ENCODE measurements at places on chromosomes 6 and 20. TPM values are rescaled to one million over a fixed set of nuclear protein-coding genes. Genes with fewer than 3 reads are reported as not detected.
A peak's percentile ranks its signal among the peaks of the same experiment; 100 is the strongest.

The CRISP3 gene
- total RNA-seq = under 0.01 TPM

The ALDH8A1 gene
- total RNA-seq = 3.3 TPM

The ZBTB46 gene
- total RNA-seq = 22.4 TPM

The MEP1A gene
- total RNA-seq = not detected

The WFDC8 gene
- total RNA-seq = not detected

The DDO gene
- total RNA-seq = 0.41 TPM

The CENPQ gene
- 4.5 TPM for total RNA-seq

The POFUT1 gene
- total RNA-seq = 14.7 TPM

The TINAG gene
- total RNA-seq = 0.41 TPM

The XPO5 gene
- total RNA-seq = 55.0 TPM

The RIPPLY2 gene
- total RNA-seq = 21.6 TPM

The CNKSR3 gene
- 4.1 TPM for total RNA-seq

The BNIP5 gene
- under 0.01 TPM for total RNA-seq

The ZKSCAN4 gene
- 9.4 TPM for total RNA-seq

DNA sequence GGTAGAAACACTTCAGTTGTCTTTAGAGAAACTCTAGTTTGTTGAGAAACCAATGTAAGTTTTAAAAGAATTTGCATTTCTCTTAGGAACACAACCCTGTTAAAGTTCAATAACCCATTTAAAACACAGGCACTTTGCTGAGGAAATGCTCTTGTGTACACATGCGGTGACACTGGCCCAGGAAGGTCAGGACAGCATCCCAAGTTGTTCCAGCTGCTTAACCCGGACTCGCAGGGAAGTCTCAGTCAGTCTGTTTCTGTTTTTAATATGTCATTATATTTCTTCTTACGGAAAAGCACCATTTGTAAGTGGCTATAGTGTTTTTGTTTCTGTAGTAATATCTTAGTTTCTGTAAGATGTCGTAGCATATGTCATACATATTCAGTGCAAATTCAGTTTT, 36.9 kb downstream of the RIN2 start:
- no peak for DNase-seq

DNA sequence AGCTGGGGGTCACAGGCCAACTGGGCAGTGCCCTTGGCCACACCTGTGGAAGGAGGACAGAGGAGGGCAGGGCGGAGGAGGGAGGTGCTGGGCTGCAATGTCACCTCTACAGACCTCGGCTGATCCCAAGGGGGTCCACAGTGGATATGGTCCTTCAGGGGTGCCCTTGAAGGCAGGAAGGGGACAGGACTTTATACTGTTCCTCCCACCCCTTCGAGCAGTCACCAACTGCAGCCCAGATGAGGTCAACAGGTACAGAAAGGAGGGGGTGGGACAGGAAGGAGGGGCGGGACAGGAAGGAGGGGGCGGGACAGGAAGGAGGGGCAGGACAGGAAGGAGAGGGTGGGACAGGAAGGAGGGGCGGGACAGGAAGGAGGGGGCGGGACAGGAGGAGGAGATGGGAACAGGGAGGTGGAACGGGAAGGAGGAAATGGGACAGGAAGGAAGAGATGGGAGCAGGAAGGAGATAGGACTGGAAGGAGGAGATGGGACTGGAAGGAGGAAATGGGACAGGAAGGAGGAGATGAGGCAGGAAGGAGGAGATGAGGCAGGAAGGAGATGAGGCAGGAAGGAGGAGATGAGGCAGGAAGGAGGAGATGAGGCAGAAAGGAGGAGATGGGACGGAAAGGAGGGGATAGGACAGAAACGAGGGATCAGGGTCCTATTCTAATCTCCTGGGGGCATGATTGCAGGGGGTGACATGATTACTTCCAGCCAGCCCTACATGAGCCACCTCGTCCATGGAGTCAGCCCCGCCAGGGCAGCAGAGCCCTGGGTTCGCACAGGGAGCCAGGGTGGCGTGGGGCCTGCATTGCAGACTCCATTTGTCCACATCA, 19.4 kb upstream of the MRGBP start:
- no peak for DNase-seq

GRCh38 chr20:36173451-36173933, 19.0 kb downstream of the EPB41L1 start:
- DNase-seq = peak; percentile 64

DNA sequence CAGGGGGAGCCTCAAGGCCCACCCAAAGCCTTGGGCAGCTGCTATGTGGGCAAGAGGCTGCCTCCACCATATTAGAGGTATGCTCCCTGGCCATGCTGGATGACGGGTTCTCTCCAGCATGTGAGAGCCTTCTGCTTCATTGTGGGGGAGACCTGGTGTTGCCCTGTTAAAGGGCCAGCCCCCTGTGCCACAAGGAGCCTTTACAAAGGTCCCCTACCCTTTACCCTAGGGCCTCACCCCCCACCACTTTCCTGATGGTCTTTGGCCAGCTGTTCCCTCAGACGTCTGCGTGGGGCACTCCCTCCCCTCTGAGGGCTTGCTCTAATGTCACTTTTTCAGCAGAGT, 5.2 kb downstream of the ADIG start:
- DNase-seq = no peak

DNA sequence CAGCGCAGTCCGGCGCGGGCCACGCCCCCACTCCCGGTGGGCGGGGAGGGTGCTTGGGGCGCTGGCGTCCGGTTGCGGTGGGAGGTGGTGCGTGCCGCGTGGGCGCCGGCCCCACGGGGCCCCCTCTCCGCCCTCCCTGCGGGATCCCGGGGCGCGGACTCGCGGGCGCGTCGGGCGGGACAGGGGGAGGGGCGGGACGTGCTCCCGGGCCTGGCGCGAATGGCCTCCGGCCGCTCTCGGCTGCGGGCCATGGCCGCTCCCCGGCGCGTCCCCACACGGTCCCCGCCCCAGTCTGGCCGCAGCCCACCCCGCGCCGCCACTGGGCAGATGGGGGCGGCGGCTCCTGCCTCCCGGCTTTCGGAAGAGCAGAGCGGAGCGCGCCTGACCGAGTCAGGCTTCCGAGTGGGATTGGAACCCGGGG, 771 bp upstream of the PPP1R3G start:
- peak; percentile 54 for DNase-seq

DNA sequence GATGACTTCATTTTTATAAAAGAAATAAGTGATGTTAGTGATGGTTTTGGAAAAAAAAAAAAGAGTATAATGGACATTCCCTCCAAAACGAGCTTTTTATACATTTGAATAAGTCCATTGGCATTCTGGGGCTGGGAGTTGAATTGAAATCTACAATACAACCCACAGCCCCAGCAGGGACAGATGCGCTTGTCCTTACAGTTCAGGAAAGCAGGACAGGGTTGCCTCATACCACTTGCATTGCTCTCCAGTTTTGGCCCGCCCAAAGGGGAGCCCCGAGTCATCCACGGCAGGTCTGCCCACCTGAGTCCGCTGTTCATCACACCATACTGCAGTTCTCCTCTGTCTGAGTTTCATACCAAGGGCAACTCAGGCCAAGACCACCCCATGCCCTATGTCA, 46.2 kb downstream of the VAPB start:
- DNase-seq = no peak

- DNase-seq = no peak
Measured at GRCh38 chr6:132814716-132815570, 574 bp downstream of the RPS12 start.

DNA sequence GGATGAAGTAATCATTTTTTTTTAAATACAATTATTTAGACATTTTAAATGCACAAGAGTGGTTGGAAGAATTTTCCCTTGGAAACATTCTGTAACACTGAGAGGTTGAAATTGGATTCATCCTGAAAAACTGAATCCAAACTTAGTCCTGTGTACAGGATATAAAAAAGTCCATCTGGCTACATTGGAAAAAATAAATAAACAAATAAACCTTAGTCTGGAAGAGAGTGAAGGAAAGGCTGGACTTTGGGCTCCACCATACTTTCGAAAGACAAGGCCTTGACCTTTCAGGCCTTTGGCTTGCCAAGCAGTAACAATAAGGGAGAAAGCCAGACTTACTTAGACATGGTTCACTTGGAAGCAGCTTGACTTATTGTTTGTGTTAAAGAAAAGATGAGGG, 664.3 kb downstream of the TENT5A start:
- no peak for DNase-seq

- DNase-seq = no peak
Measured at GRCh38 chr6:37690964-37691735, 6.5 kb downstream of the MDGA1 start.

- no peak for DNase-seq
Measured at GRCh38 chr6:21900730-21901129, 307.2 kb downstream of the SOX4 start.

GRCh38 chr6:14635934-14636591, 518.5 kb downstream of the CD83 start:
- DNase-seq = no peak

DNA sequence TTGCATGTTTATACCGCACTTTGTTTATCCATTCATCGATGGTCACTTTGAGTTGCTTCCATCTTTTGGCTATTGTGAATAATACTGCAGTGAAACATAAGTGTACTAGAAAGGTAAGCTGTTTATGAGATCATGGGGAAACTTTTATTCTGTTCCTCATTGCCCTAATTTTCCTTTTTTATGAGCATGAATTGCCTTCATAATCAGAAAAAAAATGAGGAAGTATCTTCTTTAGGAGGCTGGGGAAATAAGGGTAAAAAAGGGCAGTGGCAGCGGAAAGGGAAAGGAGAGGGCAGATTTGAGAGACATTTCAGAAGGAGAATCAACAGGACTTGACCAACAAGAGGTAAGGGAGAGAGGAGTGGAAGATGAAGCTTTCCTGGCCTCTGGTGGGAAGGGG, 14.3 kb upstream of the SERINC3 start:
- DNase-seq = no peak

Measured in frontal cortex (tissue), 4 donors.